A549 treated with RU486 at 1 μM for 4 hours (cell line): ENCODE measurements at places on chromosomes 3 and 15. TPM values are rescaled to one million over a fixed set of nuclear protein-coding genes. Genes with fewer than 3 reads are reported as not detected.

The LEKR1 gene
- 0.53 to 1.00 TPM (median 0.70 TPM) in 5 replicates for total RNA-seq

The APBA2 gene
- total RNA-seq = 16.0 to 20.6 TPM (median 18.1 TPM) in 5 replicates

The TIPARP gene
- 31.4 to 55.7 TPM (median 37.2 TPM) in 5 replicates for total RNA-seq

The SLCO2A1 gene
- 0.06 to 0.10 TPM in 2 of 5 replicates, not detected in the others for total RNA-seq

The BTLA gene
- total RNA-seq = 0.05 TPM in 1 of 5 replicates, not detected in the others

The GADL1 gene
- not detected in 5 replicates for total RNA-seq

The CCR1 gene
- 0.05 TPM in 1 of 5 replicates, not detected in the others for total RNA-seq

The GRK7 gene
- 0.03 to 0.09 TPM in 2 of 5 replicates, not detected in the others for total RNA-seq

The NCK1 gene
- 24.5 to 30.0 TPM (median 25.9 TPM) in 5 replicates for total RNA-seq

The MITF gene
- 8.0 to 10.6 TPM (median 9.5 TPM) in 5 replicates for total RNA-seq

The DZIP1L gene
- 4.9 to 7.8 TPM (median 6.5 TPM) in 5 replicates for total RNA-seq

The AMT gene
- 0.13 to 0.44 TPM (median 0.30 TPM) in 5 replicates for total RNA-seq

The GABRR3 gene
- total RNA-seq = not detected in 5 replicates

The NAALADL2 gene
- total RNA-seq = 0.21 to 0.23 TPM in 2 of 5 replicates, not detected in the others

The SERPINI2 gene
- not detected in 5 replicates for total RNA-seq

The LYZL4 gene
- not detected in 5 replicates for total RNA-seq

The EPM2AIP1 gene
- 3.9 to 7.1 TPM (median 6.7 TPM) in 5 replicates for total RNA-seq

The SYNM gene
- total RNA-seq = 33.4 to 40.0 TPM (median 37.3 TPM) in 5 replicates

The HDC gene
- 0.05 to 0.07 TPM in 2 of 5 replicates, not detected in the others for total RNA-seq

The ECE2 gene
- total RNA-seq = not detected in 5 replicates

The REC114 gene
- not detected in 5 replicates for total RNA-seq

The RLBP1 gene
- total RNA-seq = not detected in 5 replicates

The KBTBD8 gene
- 0.08 to 1.1 TPM (median 0.64 TPM) in 5 replicates for total RNA-seq

The LMAN1L gene
- total RNA-seq = not detected in 5 replicates

The CX3CR1 gene
- not detected in 5 replicates for total RNA-seq

The GP5 gene
- 0.03 TPM in 1 of 5 replicates, not detected in the others for total RNA-seq

The ZIC4 gene
- not detected in 5 replicates for total RNA-seq

The PCOLCE2 gene
- 29.1 to 38.5 TPM (median 33.5 TPM) in 5 replicates for total RNA-seq

The PLIN1 gene
- 0.06 to 0.09 TPM (median 0.07 TPM) in 3 of 5 replicates, not detected in the others for total RNA-seq

The SPINK8 gene
- not detected in 5 replicates for total RNA-seq

The P2RY14 gene
- total RNA-seq = not detected in 5 replicates

The SLC28A2 gene
- not detected in 5 replicates for total RNA-seq

The ADCY5 gene
- 0.09 to 0.81 TPM (median 0.50 TPM) in 5 replicates for total RNA-seq

The DPPA4 gene
- total RNA-seq = not detected in 5 replicates

The NMNAT3 gene
- 1.5 to 2.4 TPM (median 1.6 TPM) in 5 replicates for total RNA-seq

The PDIA3 gene
- 301 to 389 TPM (median 355 TPM) in 5 replicates for total RNA-seq

The SNRK gene
- 3.5 to 5.0 TPM (median 4.4 TPM) in 5 replicates for total RNA-seq

The DNAH12 gene
- 0.02 to 0.13 TPM (median 0.04 TPM) in 3 of 5 replicates, not detected in the others for total RNA-seq

The THRB gene
- 0.78 to 1.8 TPM (median 1.4 TPM) in 5 replicates for total RNA-seq

The SMC4 gene
- 65.6 to 98.5 TPM (median 96.3 TPM) in 5 replicates for total RNA-seq

The EIF4E3 gene
- total RNA-seq = 1.6 to 3.8 TPM (median 3.7 TPM) in 5 replicates

The SLC24A5 gene
- total RNA-seq = not detected in 5 replicates

The TMEM212 gene
- not detected in 5 replicates for total RNA-seq

The CACNA1D gene
- total RNA-seq = 0.42 to 0.97 TPM (median 0.81 TPM) in 5 replicates

The RBPMS2 gene
- total RNA-seq = 6.4 to 9.5 TPM (median 7.7 TPM) in 5 replicates

The SHF gene
- total RNA-seq = 0.29 to 0.74 TPM (median 0.69 TPM) in 5 replicates

The ANKRD63 gene
- 0.31 to 0.80 TPM (median 0.44 TPM) in 4 of 5 replicates, not detected in the other for total RNA-seq

The CCDC80 gene
- 36.9 to 74.9 TPM (median 55.3 TPM) in 5 replicates for total RNA-seq

The ZNF621 gene
- 5.2 to 7.9 TPM (median 6.5 TPM) in 5 replicates for total RNA-seq

The PDZRN3 gene
- not detected in 5 replicates for total RNA-seq

The ARPIN gene
- 8.9 to 12.6 TPM (median 12.2 TPM) in 5 replicates for total RNA-seq
